Cardiac septum (tissue), 1 donor: ENCODE measurements at places on chromosomes 1 and 21. TPM values are rescaled to one million over a fixed set of nuclear protein-coding genes. Genes with fewer than 3 reads are reported as not detected.

PDZK1IP1 gene
- total RNA-seq = not detected

KIF26B gene
- 1.1 TPM for total RNA-seq

DNM3 gene
- 2.4 TPM for total RNA-seq

CYYR1 gene
- 13.8 TPM for total RNA-seq

IFNLR1 gene
- 2.3 TPM for total RNA-seq

STPG1 gene
- total RNA-seq = 5.2 TPM

RAD54L gene
- 0.97 TPM for total RNA-seq

MNDA gene
- total RNA-seq = 6.9 TPM

LCE1D gene
- total RNA-seq = not detected

CHI3L1 gene
- 7.4 TPM for total RNA-seq

EXO1 gene
- total RNA-seq = 0.40 TPM

SMPDL3B gene
- total RNA-seq = not detected

DYRK3 gene
- 11.3 TPM for total RNA-seq

- peak; percentile 20 for DNase-seq
These were observed 193.8 kb downstream of the KIF26B start for GRCh38 chr1:245348626-245349025.

DNA sequence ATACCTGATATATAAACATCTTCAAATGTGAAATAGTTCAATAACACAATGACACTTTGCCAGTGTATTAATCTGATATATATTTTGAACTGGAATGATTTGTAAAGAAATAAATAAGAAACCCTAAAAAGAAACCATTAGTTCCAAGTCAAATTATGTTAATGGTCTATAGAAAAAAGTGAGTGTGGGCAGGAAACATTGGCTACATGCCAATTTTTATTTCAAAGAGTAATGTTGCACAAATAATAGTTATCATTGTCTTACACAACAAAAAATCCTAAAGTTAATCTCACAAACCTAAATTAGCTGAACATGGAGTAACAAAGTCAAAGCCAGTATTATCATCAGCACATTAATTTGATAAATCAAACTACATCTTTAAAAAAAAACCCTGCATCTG lies 37.9 kb upstream of the BATF3 start:
- no peak for DNase-seq

- no peak for DNase-seq
These were observed 9.0 kb downstream of the TMEM61 start for GRCh38 chr1:54989473-54989872.

DNA sequence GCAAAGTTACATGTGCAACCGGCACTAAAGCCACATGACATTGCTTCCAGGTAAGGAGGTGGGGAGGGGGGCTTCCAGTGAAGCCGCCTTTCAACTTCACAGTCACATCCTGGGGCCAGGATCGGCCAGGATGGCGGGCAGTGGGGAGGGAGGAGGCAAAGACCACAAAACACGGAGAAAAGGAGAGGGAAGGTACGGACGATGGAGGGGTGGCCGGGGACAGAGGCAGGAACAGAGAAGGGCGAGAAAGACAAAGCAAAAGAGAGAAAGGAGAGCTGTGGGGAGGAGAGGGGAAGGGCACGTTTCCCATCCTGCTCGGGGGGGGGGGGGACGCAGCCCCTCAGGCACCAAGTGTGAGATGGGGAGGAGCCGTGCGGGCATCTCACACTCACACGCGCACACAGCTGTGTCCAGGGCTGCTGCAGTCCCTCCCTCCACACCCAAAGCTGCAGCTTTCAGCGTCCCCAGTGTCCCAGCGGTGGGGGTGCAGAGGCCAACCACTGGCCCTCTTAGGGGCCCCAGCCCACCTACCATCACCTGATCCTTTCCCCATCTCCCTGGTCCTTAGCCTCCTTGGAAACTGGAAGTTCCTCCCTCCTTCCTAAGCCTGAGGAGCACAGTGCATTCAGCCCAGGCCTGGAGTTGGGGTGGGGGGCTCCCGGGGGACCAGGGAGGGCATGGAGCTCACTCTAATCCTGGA lies 2.4 kb downstream of the SH2D5 start:
- DNase-seq = no peak

GRCh38 chr1:236084386-236084730 lies 19.5 kb upstream of the NID1 start:
- no peak for DNase-seq

DNA sequence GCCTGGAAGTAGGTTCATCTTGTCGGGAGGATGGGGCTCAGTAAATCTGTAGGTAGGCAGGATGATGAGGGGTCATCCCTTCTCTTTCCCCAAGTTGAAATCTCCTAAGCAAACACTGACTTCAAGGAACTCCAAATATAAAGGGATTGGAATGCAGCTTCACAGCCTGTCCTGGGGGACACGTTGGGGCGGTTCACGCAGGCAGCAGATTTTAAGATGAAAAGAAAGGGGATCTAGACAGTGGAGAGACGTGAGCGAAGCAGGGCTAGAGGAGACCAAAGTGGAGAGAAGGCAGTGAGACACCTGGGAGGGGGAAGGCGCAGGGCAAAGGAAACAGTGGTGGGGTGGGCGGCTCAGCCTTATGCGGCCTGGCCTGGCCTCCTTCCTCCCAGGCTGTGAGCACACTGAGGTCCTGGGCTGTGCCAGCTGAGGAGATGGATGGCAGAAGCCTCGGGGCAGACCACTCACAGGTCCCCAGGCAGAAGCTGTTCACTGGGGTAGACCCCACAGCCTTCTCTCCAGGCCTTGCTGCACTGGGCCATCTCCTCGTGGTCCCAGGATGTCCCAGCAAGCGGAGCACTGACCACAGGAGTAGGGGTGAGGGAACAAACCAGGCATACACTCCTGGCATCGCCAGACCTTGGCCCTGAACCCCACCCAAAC lies 51.7 kb downstream of the TOR1AIP2 start:
- DNase-seq = no peak

DNA sequence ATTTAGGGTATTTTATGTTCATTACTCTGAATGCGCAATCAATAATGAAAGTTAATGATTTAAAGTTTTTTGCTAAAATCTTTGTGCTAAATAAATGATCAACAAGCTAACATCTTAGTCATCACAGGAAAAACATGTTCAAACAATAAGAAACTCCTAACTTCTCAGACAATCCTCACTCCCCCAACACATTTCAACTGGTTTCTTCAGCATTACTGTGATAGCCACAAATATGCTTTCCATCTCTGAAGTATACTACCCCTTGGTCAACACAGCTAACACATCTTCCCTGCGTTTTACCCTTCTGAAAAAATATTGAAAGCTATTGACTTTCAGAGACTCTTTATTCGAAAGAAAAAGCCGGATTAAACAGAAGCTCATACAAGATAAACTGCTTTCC lies 85.8 kb downstream of the ZNF644 start:
- DNase-seq = no peak

- DNase-seq = no peak
These were observed 66.1 kb upstream of the PTGFR start for GRCh38 chr1:78424720-78425119.

DNA sequence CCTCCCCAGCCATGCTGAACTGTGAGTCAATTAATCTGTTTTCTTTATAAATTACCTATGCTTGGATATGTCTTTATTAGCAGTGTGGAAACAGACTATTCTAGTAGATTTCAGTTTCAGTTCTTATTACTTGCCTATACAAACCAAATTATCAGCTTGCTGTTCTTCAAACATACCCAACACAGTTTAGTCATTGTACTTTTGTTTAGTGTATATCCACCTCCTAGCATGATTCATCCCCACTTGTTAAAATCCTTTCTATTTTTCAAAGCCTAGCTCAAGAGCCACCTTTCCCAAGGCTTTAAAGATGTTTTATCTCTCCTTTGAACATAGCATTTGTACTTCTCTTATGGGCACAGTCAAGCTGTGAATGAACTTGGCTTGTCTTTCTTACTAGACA lies 195.6 kb upstream of the ZRANB2 start:
- DNase-seq = no peak

GRCh38 chr1:90046635-90047034 lies 51.7 kb downstream of the ZNF326 start:
- no peak for DNase-seq

- DNase-seq = no peak
These were observed 3.2 kb downstream of the BARHL2 start for GRCh38 chr1:90713741-90714509.

DNA sequence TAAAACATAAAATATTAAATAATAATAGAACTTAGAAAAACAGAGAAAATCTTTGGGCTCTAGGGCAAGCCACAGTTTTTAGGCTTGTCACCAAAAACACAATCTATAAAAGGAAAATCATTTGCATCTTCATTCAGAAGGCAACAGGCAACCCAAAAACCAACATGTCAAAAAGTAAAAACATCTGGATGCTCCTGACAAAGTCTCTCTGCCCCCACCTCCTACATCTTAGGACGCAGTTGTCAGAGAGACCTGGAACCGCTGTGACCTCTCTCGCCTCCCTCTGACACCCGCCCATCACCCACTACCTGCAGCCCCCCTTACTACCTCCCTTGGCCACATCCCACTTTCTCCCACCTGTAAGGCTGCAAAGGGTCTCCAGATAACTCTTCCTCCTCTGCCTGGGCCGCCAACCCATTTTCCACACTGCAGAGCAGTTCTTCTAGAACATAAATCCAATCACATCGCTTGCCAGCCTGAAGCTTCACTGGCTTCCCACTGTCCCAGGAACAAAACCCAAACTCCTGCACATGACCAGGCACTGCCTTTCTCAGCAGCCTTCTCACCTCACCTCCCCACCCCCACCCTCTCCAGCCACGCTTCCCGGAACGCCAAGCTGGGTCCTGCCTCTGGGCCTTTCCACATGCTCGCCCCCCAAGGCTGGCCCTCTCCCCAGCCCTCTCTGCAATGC lies 14.7 kb downstream of the PRDM15 start:
- peak; percentile 38 for DNase-seq

GRCh38 chr1:187942986-187943385 lies 1114.2 kb downstream of the PLA2G4A start:
- DNase-seq = no peak

DNA sequence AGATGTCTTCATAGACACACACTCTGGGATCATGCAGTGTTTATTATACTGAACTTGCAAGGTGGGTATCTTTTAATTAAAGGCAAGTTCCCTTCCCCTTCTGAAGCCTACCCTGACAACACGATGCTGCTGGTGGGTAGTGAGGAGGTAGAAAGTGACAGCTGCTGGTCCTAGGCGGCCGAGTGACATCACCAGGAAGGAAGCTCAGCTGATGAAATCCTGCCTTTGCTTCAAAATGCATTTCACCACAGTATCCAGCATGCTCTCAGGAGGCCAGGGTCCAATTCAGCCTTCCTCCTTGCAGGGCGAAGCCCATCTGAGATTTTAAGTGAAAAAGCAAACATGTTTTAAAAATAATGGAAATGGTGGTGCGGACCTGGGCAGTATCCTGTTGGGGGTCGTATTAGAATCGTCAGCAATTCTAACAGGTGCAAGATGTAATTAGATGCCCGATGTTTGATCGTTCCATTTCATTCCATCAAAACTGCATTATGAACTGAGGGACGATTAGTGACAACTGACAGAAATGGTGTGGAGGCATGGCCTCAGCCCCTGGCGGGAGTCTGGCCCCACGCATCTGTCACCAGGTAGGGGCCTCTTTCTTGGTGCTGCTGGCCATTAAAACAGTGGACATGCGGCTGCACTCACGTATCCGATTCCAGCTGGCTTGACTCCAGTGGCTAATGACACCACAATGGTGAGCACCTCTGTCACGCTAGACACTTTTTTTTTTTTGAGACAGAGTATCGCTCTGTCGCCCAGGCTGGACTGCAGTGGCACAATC lies 324.8 kb upstream of the C1orf174 start:
- DNase-seq = no peak

- DNase-seq = no peak
These were observed 283.3 kb downstream of the DUSP10 start for GRCh38 chr1:221458447-221459156.

DNA sequence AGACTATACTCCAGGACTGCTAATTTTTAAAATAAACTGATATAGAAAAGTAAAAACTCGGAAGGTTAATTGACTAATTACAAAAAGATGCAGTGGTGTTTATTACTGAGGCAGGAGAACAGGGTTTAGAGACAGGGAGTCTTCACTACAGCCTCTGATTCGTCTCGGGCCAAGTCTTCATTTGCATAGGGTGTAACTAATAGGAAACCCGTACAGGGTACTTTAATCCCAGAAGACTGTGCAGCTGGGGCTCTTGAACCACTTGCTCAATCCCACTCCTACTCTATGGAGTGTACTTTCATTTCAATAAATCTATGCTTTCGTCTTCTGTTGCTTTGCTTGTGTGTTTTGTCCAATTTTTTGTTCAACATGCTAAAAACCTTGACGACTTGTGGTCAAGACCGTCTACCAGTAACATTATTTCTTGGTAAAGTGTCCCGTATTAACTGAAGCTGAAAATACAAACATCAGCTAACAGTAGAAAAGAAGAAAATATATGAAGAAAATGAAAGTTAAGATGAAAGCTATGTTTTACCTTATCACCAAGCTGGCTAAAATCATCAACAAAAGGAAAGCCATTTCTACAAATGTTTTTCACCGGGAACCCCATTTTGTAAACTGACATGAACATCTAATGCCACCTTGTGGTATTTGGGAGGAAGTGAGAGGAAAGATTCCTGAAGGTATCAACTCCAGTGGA lies 8.0 kb downstream of the SDHB start:
- no peak for DNase-seq

GRCh38 chr1:162046921-162047320 lies 22.6 kb upstream of the NOS1AP start:
- DNase-seq = no peak

DNA sequence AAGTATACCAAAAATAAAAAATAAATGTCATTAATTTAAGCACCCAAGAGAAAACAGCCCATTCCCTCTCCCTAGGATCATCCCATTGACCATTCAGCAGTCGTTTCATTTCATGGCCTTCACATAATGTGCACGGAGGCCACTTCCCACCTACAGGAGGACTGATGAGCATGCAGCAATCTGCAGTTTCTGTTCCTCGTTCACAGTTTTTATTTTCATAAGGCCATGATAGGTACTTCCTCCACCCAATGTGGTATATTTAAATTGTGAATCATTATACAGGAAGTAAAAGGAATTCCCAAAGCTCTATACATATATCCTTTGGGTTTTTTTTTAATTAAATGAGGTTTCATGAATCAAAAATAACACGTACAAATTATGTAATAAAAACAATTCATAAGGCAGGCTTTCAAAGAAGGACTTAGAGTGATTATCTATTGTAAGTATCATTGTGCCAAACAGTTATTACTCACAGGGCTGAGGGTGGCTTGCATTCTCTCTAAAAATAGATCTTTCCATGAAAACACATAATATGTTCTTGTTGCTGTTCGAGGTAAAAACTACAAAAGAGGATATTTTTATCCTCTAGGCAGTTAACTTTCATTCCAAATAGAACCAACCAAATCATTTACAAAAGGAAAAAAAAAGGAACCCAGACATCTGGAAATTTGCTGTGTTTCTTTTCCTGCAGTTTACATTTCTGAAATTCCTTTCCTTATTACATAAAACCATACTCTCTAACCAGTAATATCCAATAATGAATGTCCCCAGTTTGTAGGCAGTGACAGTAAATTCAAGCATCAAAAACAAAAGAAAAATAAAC lies 27.5 kb upstream of the SLC44A3 start:
- DNase-seq = no peak

GRCh38 chr1:198373376-198373775 lies 167.1 kb downstream of the ATP6V1G3 start:
- no peak for DNase-seq
